Posterior cingulate gyrus (tissue), 11 donors: ENCODE measurements at places on chromosomes 16 and 17.

DNA sequence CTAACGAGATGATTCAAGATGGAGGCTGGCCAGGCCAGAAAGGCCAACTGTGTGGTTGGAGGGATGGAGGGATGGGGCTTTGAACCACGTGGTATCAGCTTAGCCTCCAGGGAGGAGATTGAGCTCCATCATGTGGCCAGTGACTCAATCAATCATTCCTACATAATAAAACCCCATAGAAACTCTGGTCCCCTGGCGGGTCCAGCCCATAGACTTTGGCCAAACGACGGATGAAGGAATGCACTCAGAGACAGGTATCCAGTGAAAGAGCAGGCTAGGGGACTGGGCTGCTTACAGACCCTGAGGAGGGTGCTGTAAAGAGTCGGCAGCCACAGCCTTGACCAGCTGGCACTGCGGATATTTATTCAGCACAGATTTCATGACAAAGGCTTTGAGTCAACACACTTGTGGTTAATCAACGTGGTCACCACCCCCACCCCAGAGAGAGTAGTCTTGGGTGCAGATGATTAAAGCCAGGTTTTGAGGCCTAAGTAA lies 308.7 kb upstream of the TNRC6C start:
- no peak for DNase-seq

- no peak for DNase-seq
Observed at GRCh38 chr17:8459107-8459506, 23.4 kb downstream of the NDEL1 start.

- no peak for DNase-seq
Observed at GRCh38 chr16:6076631-6077030, 979.0 kb upstream of the EEF2KMT start.

DNA sequence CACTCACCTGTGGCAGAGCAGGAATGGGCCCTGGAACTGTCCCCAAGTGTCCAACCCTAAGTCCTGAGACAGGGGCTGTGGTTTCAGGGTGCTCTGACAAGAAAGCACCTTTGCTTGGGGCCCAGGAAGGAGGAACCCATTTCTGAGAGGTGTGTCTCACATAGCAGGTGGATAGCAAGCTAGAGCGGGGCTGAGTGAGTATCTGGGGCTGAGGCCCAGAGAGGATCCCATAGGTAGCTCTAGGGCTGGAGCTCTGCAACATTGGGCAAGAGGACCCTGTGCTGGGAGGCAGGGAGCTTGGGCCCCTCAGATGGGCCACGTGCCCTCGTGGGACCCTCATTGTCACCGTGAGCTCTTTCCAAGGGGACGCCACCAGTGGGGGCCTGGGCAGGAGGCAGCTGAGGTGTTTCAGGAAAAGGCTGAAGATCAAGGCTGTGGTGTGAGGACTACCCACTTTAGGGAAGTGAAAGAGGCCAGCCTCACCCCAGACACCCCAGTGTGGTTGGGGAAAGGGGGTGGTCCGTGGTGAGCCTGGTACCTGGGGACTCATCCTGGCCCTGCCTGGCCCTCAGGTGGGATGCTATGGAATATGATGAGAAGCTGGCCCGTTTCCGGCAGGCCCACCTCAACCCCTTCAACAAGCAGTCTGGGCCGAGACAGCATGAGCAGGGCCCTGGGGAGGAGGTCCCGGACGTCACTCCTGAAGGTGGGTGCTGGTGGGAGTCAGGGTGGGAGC lies 5.3 kb downstream of the DEF8 start:
- no peak for DNase-seq

GRCh38 chr16:80330803-80331202 lies 210.0 kb upstream of the DYNLRB2 start:
- DNase-seq = no peak

- DNase-seq = peak; percentile 70
Observed at GRCh38 chr16:31441956-31442355, 633 bp downstream of the ZNF843 start.
